NCI-H774 (cell line): ENCODE measurements at places on chromosomes 4 and X.

- DNase-seq, result no peak
Observed at GRCh38 chrX:129932821-129933321, 26.9 kb downstream of the UTP14A start.

GRCh38 chr4:99827454-99827853, 10.8 kb downstream of the DAPP1 start:
- DNase-seq, result no peak

DNA sequence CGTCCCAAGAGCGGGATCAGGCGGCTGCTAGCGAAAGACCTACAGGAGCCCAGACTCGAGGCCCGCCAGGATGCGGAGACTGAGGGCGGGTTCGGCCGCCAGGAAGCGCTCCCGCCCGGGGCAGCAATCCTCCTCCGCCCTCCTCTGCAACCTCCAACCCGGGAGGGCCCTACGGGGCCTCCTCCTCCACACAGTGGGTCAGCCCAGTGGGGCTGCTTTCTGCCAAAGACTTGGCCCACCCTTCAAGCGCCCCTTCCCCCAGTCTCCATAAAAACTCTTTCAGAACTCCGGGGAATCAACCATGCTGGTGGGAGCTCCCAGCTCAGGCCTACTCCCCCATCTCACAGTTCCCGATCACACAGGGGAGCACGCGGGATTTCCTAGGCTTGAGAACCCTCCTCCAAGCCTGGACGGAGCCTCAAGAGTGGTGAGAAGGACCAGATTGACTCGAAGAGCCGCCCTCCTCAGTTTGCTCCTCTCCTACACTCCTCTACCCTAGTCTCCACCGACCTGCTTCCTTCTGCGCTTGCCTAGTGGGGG, 77.5 kb downstream of the RLIM start:
- no peak for DNase-seq

DNA sequence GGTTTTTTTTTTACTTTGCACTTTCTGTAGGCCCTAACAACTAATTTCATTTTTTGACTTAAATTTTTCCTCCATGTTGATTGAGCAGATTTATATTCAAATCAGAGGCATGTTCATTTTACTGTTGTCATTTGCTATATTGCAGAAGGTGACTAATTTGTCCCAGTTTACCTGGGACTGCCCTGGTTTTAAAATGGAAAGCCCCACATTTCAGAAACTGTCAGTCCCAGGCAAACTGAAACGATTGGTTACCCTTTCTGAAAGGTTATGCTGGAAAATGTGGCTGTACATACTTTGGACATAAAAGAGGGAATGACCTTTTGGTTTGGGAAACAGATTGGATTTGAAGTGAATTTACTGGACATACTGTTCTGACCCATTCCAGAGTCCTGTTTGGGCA, 160.0 kb downstream of the SPCS3 start:
- DNase-seq, result no peak

DNA sequence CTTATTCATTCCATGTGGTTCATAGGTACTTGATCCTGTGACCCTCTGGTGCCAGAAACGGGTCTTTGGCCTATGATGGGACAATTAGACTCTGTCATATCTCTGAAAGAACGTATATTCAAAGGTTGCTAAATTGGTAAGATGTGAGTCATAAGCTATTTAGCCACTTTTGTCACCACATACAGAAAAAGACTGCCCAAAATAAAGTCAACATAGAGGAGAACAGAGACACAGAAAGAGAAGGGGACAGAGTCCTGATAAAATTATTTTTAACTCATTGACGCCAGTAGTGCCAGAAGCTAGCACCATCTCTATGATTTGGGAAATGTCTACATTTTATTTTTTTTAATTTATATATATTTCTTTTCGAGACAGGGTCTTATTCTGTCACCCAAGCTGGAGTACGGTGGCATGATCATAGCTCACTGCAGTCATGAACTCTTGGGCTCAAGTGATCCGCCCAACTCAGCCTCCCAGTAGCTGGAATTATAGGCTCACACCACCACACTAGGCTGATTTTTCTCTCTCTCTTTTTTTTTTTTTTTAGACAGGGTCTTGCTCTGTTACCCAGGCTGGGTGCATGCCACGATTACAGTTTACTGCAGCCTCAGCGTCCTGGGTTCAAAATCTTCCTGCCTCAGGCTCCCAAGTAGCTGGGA, 92.1 kb upstream of the COX18 start:
- no peak for DNase-seq

DNA sequence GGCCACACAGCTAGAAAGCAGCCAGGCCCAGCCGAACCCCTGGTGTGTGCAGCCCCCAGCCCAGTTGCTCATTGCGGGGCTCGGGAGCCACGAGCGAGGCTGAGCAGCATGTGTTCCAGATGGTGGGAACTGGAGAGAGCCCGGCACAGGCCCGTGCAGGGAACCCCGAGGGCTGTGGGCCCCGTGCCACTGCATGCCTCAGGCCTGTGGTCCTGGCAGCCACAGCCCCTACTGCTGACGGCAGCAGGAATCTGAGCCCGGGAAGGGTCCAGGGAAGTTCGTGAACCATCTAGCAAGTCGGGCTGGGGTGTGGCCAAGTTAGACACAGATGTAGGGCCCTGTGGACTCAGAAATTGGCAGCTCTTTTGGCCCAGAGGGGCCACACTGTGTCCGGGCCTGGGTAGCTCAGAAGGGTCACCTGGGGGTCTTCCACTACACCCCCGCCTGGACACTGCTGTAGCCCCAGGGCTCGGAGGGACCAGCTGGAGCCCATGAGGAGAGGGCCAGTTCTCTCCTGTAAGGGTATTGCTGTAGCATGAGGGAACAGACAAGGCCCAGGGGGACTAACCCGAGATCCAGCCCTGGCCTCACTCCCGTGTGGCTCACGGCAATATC, 12.1 kb downstream of the HTRA3 start:
- DNase-seq, result no peak

GRCh38 chrX:9333873-9334560, 130.8 kb upstream of the TBL1X start:
- DNase-seq, result no peak
